GM23338 (cell line): ENCODE measurements at places on chromosomes 5 and 9.

GRCh38 chr5:14244721-14245120 is 101.6 kb downstream of the TRIO start:
- no peak for DNase-seq

- no peak for DNase-seq
Measured at GRCh38 chr5:118888556-118888955, 99.8 kb downstream of the DTWD2 start.

- no peak for DNase-seq
Measured at GRCh38 chr5:177576169-177576568, 15.8 kb upstream of the TMED9 start.

DNA sequence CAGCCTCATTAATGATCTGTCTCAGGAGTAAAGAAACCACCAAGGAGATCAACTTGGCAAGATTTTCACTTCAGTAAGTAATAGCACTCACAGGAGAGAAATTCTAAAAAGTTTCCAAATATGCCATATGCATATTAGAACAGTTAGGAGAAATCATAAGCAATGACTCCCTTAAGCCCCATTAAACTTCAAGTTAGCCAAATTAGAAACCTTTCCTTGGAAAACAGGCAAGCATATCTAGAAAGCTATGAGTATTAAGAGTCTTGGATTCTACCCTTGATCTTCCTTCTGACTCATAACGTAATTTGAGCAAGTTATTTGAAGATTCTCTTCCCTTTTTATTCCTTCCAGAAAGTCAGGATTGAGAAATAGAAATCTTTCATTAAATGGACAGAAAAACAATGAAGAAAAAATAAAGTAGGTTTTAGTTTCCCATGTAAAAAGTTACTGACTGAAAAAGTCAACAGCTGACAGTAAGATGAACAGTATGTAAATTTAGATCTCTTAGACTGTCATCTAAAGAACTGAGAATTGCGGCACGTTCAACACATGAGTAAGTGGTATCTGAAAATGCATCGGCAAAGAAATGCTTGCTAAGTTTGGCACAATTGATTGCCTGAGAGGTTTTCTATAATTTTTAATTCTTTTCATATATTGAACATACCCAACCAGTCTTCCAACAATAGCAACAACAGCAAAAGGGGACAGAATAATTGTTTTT is 565.7 kb upstream of the FTMT start:
- DNase-seq: no peak

DNA sequence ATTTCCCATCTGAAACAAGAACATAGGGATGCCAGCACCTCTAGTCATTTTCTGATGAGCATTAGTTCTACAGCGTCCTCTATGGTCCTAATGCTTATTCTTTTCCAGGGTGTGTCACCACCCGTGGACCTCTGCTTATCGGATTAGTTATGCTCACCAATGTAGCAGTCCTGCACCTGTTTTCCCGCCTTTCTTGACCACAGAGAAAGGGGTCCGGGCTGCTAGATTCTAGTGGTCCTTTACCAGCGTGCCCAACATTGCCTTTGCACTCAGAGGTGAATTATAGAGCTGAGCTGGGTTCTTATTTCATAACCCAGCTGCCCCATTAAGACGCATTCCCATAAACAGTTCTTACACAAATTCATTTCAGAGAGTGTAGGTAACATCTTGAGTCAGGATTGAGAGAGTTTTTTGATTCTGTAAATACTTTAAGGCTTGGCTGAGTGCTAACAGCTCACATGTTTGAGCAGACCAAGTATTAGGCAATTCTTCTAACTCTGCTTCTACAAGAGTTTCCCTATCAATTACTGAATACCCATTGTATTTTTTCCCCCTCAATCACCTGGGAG is 2205.1 kb upstream of the C9orf72 start:
- DNase-seq: no peak

- DNase-seq: no peak
Measured at GRCh38 chr5:130992095-130992494, 173.0 kb downstream of the HINT1 start.

GRCh38 chr9:105678163-105678562 is 15.9 kb downstream of the TAL2 start:
- DNase-seq: no peak

GRCh38 chr5:28751396-28751795 is 1713.0 kb upstream of the CDH9 start:
- DNase-seq: no peak

- no peak for DNase-seq
Measured at GRCh38 chr9:92962846-92963245, 15.5 kb downstream of the FGD3 start.

DNA sequence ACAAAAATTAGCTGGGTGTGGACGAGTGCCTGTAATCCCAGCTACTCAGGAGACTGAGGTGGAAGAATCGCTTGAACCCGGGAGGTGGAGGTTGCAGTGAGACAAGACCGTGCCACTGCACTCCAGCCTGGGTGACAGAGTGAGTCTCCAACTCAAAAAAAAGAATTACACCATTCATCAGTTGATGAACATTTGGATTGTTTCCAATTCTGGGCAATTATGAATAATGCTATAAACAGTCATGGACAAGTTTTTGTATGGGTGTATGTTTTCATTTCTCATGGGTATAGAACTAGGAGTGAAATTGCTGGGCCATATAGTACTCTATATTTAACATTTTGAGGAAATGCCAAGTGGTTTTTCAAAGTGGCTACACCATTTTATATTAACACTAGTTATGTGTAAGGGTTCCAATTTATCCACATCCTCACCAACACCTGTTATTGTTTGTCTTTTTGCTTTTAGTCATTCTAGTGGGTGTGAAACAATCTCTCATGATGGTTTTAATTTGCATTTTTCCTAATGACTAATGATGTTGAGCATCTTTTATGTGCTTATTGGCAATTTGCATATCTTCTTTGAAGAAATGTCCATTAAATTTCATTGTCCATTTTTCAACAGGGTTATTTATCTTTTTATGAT is 9.0 kb upstream of the CCDC125 start:
- no peak for DNase-seq

DNA sequence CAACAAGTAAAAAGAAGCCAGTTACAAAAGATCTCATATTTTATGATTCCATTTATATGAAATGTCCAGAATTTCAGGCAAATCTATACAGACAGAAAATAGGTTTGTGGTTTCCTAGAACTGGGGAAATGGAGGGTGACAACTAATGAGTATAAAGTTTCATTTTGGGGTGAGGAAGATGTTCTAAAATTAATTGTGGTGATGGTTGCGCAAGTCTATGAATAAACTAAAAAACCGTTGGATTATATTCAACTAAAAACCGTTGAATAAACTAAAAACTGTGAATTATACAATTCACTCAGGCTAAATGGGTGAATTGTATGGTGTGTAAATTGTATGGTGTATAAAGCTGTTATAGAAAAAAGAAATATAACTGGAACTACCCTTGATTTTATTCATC is 47.6 kb downstream of the ADAMTS6 start:
- DNase-seq: no peak

- peak; percentile 19 for DNase-seq
Measured at GRCh38 chr9:117714282-117714681, 10.1 kb downstream of the TLR4 start.

GRCh38 chr9:113205861-113206260 is 15.2 kb downstream of the FKBP15 start:
- no peak for DNase-seq

DNA sequence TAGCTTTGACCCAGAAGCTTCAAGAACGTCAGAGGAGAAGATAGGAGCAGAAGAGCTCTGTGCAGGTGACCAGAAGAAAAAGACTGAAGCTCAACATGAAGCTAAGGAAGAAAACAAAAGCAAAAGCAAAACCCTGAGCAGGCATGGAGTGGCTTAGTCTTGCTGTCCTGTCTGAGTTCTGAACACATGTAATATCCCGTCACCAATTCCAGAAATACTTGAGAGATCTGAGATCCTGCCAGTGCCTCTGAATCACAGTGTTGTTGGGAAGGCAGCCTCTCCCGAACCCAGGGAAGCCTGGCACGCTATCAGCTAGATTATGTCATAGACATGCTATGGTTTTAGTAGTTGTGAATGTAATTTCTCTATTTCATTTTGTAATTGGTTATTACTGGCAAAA is 235.7 kb downstream of the ICE1 start:
- no peak for DNase-seq

DNA sequence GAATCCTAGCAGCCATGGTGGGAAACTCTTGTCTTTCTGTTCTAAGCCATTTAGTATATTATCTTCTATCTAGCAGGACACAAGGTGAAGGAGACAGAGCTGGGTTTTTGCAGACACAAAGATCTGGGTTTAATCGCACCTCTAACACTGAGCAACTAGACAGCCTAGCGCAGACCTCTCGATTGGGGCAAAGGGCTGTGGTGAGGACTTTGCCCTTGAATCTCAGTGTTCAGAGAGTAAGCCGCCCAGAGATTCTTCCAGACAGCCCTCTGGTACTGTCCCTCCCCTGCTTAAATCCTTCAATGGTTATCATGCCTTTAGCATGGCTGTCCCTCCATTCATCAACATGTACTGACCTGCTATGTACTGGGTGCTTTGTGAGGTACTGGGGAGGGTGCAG is 128.1 kb downstream of the CRB2 start:
- DNase-seq: no peak
